GOT3 (cell line): ENCODE measurements at places on chromosomes 11 and 22.

GRCh38 chr11:15816260-15816871 is 540.0 kb downstream of the SOX6 start:
- no peak for DNase-seq

- no peak for DNase-seq
These were observed 177.5 kb upstream of the GRIA4 start for GRCh38 chr11:105432241-105432995.

DNA sequence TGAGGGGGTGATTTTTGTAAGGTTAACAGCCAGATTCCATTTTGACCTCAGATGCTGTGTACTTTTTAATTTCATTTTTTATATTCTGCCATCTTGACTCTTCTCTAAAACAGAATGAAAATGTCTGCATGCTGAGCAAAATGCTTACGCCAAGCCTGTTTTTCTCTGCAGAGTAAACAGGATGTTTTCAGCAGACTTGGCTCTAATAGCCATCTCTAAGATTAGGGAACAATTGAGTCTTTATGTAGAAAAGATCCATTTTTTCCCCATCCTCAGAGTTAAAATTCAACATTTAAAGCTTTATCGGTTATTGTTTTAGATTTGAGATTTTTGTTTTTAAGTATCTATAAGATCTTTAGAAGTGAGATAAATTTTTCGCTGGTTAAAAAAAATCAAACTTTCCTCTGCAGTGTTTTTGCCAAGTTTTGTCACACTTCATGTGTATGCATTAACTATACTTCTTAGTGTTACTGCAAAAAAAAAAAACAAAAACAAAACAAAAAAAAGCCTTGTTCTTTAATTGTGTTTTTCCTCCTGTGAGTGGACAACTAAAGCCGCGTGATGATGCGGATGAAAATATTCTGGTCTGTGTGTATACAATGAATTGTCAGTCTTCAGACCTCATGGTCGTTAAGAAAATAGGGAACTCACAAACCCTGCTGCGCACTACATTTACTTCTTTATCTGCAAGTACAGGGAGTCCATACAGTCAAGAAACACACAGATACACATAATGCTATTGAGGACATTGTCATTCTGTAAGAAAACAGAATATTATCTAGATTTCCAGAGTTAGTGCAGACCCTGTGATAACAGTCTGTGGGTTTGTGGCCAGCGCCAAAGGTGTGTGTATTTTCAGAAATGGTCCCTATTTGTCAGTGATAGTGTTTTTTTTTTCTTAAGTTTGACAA is 17.5 kb upstream of the ADSL start:
- DNase-seq = no peak

DNA sequence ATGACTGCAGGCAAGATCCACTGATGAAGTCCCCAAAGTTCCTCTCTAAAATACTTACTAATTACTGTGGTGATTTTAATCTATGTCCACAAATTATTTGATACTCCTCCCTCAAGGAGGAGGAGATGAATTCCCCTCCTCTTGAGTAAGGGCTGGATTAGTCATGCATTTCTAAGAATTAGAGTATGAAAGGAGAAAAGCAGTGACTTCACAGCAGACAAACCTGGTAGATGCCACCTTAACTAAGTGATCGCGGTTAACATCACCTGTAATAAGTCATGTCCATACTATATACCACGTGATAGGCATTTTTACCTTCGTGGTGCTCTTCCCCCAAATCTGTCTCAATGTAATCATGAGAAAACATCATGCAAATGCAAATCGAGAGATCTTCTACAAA is 52.0 kb upstream of the TSPAN18 start:
- DNase-seq = no peak

DNA sequence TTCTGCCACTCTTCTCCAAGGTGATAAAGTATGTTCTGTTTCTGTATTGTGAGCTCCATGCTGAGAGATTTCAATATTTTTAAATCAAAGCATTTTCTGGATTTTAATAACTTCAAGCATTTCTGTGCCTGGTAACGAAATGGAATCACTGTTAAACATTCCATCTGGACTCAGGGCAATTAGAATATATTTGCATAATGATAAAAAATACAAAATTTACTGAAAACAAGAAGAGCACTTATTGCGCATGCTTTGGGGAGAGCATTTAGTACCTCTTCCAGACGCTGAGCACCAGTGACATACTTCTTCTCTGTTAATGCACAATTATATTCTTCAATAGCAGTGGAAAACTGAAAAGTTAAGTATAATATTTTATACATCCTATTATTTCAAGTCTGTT is 13.3 kb downstream of the ZW10 start:
- no peak for DNase-seq

- no peak for DNase-seq
These were observed 3.9 kb upstream of the PLA2G3 start for GRCh38 chr22:31144223-31144622.

DNA sequence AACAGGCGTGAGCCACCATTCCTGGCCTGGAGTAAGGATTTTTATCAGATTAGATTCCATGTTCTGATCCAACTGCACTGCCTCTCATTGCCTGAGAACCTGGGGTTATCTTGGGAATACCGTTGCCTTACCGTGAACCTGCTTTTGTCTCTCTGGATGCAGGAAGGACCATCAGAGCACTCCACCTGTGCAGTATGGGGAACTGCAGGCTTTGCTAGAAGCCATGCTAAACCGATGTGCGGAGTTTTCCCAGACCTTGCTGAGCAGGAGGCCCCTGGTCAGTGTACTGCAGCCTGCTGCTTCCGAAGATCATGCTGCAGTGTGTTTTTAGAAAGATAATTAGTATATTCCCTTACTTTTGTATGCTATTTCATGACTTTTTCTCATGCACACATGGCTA is 43.6 kb downstream of the MEI1 start:
- DNase-seq = no peak

GRCh38 chr11:69159150-69159852 is 3.6 kb downstream of the SMIM38 start:
- DNase-seq = no peak

GRCh38 chr11:93054279-93054678 is 84.8 kb downstream of the MTNR1B start:
- no peak for DNase-seq

GRCh38 chr11:70825893-70826540 is 426.4 kb downstream of the SHANK2 start:
- no peak for DNase-seq

DNA sequence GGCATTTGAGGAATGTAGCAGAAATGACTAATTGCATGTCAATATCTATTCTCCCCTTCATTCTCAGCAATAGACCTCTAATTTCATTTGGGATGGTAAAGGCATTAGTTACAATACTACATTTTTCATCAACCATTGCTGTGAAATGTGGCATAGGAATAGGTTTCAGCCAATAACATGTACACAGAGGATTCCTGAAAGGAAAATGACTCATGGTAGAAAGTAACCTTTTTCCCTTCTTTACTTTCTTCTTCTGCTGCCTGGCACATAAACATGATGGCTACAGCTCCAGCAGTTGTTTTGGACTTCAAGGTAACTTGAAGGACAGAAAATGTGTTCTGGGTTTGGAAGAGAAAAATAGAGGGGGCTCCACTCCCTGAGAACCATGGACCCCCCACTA is 231.8 kb upstream of the CTSC start:
- no peak for DNase-seq

DNA sequence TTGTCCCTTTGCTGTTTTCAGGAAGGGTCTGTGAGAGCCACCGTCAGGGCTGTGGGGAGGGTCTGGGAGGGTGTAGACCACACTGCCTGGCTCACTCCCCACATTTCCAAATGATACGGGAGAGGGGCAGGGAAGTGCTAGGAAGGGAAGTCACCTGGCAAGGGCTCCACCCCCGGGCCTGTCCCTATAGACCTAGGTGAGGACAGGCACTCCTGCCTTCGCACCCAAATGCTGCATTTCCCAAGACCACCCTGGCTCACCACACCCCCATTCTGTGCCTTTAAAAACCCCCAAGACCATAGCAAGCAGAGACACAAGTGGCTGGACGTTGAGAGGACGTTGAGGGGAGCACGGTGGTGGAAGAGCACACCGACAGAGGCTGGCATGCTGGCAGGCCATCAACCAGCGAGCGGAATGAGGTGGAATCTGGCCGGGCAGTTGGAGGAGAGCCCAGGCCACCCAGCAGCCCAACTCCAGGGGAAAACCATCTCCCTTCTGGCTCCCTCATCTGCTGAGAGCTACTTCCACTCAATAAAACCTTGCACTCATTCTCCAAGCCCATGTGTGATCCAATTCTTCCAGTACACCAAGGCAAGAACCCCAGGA is 45.7 kb downstream of the GNB1L start:
- DNase-seq = no peak

DNA sequence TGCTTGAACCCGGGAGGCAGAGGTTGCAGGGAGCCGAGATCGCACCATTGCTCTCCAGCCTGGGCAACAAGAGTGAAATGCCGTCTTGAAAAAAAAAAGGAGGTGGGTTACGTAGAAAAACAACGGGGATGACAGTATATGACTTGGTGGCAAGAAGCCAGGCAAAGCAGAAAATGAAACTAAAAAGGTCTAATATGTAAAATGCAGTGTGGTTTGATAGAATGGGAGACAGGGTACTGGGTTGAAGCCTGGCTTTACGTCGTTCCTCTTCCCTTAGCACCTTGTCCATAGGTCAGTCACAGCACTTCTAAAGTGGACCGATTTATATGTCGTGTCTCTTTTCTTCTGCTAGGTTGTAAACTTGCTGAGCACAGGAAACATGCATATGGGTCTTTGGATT is 274.9 kb upstream of the ZC3H12C start:
- no peak for DNase-seq

DNA sequence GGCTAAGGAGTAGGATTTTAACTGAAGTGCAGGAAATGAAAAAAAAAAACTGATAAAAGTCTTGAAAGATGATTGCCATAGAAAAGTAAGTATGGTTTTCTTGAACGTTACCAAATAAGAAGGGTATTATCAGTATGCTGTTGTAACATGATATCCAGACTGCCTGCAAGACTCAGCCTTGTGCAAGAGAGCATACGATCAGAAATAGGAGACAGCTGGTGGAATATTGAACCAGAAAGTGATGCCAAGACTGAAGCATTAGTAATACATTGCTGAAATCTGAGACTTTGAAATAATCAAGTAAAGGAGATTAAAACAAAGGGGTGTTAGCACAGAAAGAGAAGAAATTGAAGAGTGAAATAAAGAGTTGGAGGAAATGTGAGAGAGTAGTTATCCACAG is 452.7 kb upstream of the CNTN5 start:
- no peak for DNase-seq

GRCh38 chr11:57499413-57499982 is 16.0 kb downstream of the SLC43A1 start:
- peak; percentile 42 for DNase-seq

DNA sequence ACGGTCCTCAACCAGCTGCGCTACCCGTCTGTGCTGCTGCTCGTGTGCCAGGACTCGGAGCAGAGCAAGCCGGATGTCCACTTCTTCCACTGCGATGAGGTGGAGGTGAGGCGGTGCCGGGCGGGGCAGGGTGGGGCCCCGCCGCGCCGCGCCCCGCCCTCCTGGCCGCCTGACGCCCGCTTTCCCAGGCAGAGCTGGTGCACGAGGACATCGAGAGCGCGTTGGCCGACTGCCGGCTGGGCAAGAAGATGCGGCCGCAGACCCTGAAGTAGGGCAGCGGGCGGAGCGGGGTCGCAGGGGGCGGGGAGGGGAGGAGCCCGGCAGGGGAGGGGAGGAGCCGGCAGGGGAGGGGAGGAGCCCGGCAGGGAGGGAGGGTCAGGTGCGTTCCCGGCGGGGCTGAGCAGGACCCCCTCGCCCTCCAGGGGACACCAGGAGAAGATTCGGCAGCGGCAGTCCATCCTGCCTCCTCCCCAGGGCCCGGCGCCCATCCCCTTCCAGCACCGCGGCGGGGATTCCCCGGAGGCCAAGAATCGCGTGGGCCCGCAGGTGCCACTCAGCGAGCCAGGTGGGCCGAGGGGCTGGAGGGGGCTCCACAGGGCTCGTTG is 14.7 kb downstream of the EPS8L2 start:
- DNase-seq = no peak

DNA sequence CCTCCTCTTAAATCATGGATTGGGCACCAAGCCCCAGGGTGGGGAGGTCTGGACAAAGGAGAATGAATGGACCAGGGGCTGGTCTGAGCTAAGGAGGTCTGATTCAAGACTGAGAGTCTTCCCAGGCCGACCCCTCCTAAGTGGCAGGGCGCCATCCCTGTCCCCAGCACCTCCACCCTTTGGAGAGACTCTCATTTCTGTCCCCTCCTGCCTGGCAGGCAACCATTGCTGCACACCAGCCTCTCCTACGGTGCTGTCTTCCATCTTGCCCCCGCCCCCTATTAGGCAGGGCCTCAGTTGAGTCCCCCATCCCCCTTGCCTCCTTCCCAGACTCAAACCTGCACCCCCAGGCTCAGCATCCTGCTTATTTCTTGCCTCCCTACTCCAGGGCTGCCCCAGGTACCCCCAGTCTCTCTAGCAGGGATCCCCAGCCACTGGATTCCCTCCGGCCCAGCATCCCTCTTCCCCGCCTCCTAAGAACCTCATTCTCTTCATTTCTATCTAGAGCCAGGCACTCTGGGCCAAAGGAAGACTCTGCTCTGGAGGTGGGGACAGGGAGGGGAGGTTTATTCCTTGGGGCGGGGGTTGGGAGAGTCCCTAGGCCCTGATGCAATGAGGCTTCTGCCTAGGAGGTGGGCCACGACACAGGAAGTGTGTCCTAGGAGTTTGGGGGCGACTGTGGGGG is 1.7 kb upstream of the RCOR2 start:
- no peak for DNase-seq

- no peak for DNase-seq
These were observed 19.2 kb upstream of the CBX6 start for GRCh38 chr22:38891256-38891655.

GRCh38 chr11:64745189-64745520 is 1.2 kb upstream of the RASGRP2 start:
- DNase-seq = no peak
